Fibroblast of lung (primary cell): ENCODE measurements at places on chromosomes 6 and 20. TPM values are rescaled to one million over a fixed set of nuclear protein-coding genes. Genes with fewer than 3 reads are reported as not detected.

Gene VGLL2
- not detected in 2 replicates for polyA plus RNA-seq

Gene RFX6
- polyA plus RNA-seq, result not detected in 2 replicates

Gene DLK2
- polyA plus RNA-seq, result 0.23 and 0.50 TPM in 2 replicates

Gene RNGTT
- polyA plus RNA-seq, result 10.7 and 11.1 TPM in 2 replicates

Gene VPS52
- 53.2 and 75.6 TPM in 2 replicates for polyA plus RNA-seq

Gene ERVFRD-1
- polyA plus RNA-seq, result not detected in 2 replicates

Gene C6orf132
- polyA plus RNA-seq, result 0.87 and 1.1 TPM in 2 replicates

Gene ISM1
- 0.10 and 0.15 TPM in 2 replicates for polyA plus RNA-seq

Gene SLC17A3
- polyA plus RNA-seq, result 0.06 TPM in 1 of 2 replicates, not detected in the other

Gene C6orf118
- polyA plus RNA-seq, result not detected in 2 replicates

Gene DNMT3B
- 1.1 and 1.6 TPM in 2 replicates for polyA plus RNA-seq

- peak; percentile 65 for DNase-seq
Observed at GRCh38 chr20:17845701-17846475, 122.7 kb downstream of the SNX5 start.

- DNase-seq, result no peak
Observed at GRCh38 chr6:167559675-167560479, 235.0 kb downstream of the TTLL2 start.

- peak; percentile 21 for DNase-seq
Observed at GRCh38 chr20:19288061-19288460, 75.6 kb downstream of the SLC24A3 start.

DNA sequence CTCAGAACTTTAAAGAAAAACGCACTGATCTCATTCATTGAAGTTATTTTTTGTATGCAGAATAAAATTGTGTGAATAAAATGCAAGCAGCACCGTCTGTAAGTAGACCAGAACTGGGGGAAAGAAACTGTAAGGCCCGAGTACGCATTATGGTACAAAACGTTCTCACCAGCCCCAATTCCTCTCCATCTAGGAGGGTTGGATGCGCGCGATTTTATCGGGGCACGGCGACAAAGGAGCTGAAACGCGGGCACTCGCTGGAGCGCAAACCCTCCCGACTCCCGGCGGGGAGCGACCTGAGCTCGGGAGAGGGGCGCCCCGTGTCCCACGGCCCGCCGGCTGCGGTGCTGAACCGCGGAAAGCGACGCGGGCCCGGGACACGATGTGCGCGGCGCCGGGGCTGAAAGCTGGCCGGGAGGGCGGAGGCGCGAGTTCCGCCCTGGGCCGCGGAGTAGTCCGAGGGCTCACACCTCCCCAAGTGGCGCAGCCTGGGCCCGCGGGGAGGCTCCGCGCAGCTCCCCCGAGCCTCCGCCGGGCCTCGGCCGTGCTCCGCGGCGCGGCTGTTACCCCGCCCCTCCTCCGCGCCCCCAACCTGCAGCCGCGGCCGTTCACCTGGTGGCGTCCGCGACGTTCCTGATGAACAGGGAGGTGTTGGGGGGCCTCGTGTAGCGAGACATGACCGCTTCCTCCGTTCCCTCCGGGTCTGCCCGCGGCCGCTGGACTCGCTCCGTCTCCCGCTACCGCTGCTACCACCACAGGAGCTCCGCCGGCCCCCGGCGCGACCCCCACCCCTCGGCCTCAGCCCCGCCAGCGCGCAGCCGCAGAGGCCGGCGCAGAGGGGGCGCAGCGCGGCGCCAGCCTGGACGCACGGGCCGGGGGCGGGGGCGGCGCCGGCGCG is at the start of gene SRSF12:
TSS of gene SRSF12 (minus strand) at position 861 of the 898 bp plus-strand sequence. CDS start at position 677, 184 bp downstream.
- peak; percentile 57 for DNase-seq

- peak; percentile 46 for DNase-seq
Observed at GRCh38 chr6:53790886-53791285, 3.9 kb upstream of the LRRC1 start.

DNA sequence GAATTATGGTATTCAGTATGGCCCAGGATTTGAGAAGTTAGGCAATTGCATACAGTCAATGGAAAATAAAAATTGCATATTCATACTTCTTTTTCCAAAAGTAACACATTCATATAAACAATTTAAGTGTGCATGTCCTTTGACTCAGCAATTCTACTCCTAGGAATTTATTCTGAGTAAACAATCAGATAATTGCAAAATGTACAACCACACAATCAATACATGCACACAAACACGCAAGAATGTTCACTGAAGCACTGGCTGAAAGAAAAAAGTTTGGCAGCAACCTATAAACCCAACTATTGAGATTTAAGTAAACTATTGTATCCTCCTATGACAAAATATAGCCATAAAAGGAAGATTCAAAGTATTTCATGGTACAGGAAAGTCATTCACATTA is 1.6 kb downstream of the CYP39A1 start:
- DNase-seq, result no peak

GRCh38 chr6:52493669-52494068 is 73.5 kb downstream of the EFHC1 start:
- no peak for DNase-seq

- DNase-seq, result peak; percentile 66
Observed at GRCh38 chr6:117600008-117600743, 2.1 kb downstream of the GOPC start.

DNA sequence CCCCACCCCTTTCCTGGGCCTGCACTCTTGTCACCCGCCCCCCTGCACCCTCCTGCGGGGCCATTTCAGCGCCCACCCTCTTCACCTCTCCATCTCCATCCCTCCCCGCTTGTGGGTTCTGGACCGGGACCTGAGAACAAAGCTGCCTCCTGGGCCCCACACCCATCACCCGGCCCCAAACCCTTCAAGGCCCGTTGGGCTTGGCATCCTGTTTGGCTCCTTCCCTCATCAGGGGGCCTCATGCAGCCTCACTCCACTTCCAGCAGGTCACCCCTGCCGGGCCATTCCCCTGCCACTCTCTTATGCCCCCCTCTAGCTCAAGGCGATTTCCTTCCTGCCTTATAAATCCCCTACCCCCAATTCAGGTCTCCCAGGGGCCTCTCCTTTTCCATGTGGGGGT is 67.4 kb downstream of the SRC start:
- no peak for DNase-seq

- DNase-seq, result no peak
Observed at GRCh38 chr6:37287519-37288157, 29.7 kb upstream of the TMEM217 start.

DNA sequence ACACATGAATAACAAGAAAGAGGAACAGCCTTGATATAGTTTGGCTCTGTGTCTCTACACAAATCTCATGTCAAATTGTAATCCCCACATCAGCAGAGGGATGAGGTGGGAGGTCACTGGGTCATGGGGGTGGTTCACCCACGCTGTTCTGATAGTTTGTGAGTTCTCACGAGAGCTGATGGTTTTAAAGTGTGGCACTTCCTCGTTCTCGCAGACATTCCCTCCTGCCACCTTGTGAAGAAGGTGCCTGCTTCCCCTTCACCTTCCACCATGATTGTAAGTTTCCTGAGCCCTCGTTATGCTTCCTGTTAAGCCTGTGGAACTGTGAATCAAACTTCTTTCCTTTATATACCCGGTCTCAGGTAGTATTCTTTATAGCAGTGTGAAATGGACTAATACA is 13.1 kb downstream of the SRPK1 start:
- no peak for DNase-seq

DNA sequence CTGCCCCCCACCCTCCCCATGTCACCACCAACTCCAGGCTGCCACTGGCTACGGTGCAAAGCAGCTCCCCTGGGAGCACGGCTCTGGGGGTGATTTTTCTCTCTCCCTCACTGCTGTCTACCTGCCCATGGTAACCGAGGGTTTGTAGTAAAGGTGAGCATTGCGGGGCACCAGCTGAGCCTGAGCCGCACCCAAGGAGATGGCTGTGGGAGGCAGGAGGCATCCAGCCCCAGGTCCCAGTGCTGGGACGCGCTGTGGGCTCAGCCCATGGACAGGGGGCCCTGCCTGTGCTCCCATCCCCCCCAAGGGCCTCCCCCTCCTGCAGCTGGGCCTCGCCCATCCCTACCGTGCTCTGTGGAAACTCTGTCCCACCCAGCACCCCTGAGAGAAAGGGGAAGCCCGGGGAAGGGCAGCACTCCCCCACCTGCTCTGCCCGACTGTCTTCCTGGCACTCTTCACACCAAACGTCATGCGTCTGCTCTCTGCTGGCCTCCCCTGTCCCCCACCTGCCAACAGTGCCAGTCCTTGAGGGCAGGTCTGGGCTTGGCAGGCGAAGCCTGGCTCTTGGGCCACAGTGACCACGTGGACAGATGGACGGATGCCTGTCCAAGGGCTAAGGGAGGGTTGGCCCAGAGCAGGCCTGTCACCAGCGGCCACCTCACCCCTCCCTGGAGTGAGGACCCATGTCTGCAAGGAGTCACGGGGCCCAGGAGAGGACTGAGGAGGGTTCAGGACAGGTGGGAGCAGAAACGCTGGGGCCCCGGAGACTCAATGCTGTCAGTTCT is 3.8 kb upstream of the CHRNA4 start:
- DNase-seq, result no peak

DNA sequence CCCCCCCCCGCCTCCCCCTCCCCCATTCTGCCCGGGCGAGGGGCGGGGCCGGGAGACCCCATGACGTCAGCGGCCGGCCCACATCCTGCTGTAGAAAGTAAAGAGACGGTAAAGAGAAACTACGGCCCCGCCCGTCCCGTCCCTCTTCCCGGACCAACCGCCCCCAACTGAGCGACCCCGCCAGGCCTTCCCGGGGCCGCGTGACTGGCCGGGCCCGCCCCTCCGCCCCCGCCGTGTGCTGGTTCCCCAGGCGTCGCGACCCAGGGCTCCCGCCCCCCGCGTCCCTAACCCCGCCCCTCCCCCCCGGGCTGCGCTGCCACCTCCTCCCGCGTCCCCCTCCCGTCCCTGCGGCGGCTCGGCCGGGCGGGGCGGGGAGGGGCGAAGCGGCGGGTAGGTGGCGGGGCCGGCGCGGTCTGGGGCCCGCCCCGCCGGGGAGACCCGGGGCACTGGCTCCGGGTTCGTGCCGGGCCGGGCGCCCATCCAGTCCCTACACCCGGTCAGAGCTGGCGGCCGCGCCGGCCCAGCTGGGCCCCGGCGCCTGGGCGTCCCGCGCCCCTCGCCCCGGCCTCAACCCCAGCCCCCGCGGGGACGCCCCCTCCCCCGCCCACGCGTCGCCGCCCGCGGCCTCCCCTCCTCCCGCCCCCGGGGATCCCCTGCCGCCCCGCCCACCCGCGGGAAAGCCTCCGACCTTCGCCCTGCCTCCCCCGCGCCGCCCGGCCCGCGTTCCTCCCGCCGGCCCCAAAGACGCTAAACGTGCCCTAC is 655 bp upstream of the HIVEP1 start:
- peak; percentile 96 for DNase-seq

GRCh38 chr20:23268792-23269354 is 81.7 kb upstream of the NXT1 start:
- no peak for DNase-seq

DNA sequence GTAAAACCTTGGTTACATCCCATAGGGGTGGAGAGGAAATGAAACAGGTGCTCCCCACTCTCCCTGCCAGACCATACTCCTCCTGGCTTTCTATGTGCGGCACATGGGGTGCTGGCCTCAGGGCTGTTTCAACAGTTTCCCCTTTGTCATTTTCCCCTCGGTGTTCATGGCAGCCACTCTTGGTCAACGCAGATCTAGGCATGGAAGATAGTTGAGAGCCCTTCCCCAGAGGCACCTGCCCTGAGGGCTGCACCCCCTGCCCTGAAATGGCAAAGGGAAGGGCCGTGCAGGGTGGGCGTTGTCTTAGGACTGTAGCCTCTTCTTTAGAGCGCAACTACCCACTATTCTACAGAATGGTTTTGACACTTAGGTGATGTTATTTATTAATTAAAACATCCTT is 4.4 kb downstream of the CST1 start:
- DNase-seq, result no peak

DNA sequence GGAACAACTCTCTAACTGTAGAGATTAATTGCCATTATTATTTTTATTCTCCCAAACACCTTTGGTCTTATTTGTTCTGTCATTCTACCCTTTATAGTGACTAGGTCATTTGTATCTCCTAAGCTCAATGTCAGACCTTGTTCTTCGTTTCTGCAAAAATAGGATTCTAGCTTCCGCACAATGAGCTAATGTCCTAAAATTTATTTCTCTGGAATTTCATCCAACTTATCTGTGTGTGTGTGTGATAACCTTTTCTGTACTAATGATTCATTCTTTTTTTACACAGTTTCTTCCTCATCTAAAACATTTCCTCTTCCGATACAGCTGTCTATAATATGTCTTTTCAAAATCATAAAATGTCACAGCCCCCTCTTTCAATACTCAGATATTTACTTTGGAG is 84.5 kb downstream of the DOK5 start:
- DNase-seq, result no peak

- no peak for DNase-seq
Observed at GRCh38 chr20:54152227-54153040, 21.4 kb downstream of the CYP24A1 start.

GRCh38 chr6:44696099-44696498 is 308.6 kb downstream of the CDC5L start:
- peak; percentile 6 for DNase-seq

- peak; percentile 8 for DNase-seq
Observed at GRCh38 chr6:155328539-155329459, 14.5 kb upstream of the TFB1M start.

- no peak for DNase-seq
Observed at GRCh38 chr6:130825772-130826441, 1.3 kb upstream of the SMLR1 start.

GRCh38 chr6:8462169-8462568 is 26.8 kb upstream of the SLC35B3 start:
- no peak for DNase-seq

- DNase-seq, result peak; percentile 17
Observed at GRCh38 chr20:9119776-9120175, 50.9 kb downstream of the PLCB4 start.

DNA sequence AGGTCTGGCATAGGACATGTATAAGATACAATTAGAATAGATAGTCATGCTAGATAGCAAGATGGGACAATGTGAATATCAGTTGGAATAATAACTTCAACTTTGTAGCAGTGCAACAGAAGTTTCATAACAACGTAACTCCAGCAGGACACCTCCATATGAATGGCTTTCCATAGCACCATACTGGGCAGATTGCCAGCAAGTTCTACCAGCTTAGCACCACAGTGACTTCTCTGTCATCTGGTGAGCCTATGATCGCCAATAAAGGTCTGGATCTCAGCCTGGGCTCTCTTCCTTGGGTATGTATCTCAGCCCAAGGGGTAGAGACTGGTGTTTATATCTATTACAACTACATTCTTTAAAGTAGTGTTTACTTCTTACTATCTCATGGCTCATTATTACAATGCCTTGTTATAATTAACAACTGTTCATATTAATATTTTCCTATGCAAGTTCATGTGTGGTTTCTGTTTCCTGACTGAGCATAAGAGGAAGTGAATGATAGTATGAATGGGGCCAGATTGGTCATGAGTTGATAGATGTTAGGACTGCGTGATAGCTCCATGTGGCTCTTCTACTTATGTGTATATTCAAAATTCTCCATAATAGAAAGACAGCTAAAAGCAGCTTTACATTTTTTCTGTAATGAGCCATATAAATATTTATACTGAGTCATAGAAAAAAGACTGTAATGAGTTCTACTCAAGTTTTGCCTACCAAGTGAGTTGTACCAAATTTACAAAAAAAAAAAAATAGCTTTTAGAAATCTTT is 22.9 kb downstream of the HTR1B start:
- no peak for DNase-seq

DNA sequence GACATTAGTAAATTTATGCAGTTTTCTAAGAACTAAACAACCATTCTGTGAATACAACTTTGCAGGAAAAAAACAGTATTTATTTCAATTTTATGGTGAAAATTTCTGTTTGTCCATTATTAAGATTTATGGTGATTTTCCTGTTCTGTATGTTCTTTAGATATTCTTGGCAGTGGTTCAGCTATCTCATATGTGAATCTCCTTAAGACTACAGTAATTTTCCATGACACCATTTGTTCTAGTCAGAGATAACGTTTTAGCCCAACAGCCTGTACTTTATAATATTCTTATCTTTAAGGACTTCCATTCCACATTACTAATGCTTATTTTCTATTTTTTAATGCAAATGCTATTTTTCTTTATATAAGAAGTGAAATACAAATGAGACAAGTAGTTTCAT is 504.0 kb downstream of the RFPL4B start:
- no peak for DNase-seq
